Activated CD4-positive, alpha-beta T cell treated with anti-CD3 and anti-CD28 coated beads, Interleukin-2, amount 50 U/mL, for 4 hours (primary cell): ENCODE measurements at places on chromosomes 2 and 18.

DNA sequence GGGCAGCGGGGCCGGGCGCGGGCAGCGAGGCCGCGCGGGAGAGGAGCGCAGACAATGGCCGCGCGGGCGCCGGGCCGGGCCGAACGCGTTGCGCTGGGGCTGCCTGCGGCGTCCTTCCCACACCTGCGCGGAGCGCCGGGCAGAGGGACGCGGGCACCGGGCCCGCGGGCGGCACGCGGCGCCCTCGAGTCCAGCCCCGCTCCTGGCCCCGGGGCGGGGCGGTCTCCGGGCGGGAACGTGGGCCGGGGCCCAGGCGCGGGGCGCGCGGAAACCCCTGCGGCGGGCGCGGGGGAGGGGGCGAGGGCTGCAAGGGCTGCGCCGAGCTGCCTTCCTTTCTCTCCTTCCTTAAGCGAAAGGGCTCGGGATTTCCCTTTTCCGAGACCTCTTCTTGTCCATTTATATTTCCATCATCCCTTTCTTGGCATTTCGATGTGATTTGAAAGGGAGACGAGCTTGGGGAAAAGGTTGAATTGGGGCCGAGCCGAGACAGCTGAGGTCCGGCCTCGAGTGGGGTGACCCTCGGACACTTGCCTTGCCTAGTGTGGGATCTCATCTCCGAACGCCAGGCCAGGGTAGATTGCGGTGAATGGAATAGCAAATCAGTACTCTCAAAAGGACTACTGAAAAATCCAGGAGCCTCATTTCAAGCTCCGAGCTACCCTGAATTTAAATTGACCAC lies 676 bp downstream of the KLHL23 start:
- no peak for DNase-seq

GRCh38 chr2:49343638-49344037 lies 189.3 kb upstream of the FSHR start:
- DNase-seq: no peak

DNA sequence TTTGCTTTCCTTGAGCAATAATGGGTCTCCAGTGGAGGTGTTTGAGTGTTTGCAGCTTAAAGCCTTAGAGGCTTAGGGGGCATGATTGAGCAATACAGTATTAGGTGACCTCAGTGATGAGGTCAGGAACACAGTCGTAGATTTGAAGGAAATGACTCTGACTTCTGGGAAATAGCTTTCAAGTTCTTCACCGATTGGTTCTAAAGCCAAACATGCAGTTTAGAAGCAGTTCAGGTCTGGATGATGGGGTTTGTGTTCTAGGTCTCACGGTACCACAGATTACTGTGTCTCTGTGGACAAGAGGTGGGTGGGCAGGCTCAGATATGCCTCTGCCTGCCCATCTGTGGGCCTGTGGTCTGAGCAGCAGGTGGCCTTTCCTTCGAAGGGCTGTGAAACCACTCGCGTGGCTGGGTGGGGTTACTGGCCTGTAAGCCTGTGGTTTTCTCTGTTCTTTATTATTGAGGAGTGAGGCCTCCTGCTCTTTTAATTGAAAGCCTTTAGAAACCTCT lies 7.8 kb downstream of the MTHFD2 start:
- no peak for DNase-seq

DNA sequence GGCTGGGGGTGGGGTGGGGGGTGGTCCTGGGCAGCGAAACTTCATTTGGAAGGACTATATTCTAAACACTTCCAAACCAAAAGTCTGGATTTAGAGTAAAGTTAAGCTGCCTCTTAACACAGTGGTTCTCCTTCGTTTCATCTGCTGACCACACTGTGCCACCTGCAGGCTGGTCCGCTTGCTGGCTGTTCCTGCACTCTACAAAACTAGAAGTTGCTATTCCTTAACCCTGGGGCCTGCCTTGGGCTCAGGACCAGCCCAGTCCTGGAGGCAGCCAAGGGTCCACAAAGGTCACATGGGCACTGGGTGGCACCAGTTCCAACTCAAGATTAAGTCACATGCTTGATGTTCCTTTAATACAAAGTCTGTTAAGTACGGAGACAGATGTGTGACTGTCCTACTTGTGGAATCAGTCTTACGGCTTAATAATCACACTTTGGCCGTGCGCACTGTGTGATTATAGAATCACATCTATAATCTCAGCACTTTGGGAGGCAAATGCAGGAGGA lies 195.4 kb downstream of the FAM210A start:
- DNase-seq: no peak

- no peak for DNase-seq
Observed at GRCh38 chr2:66919286-66919685, 477.8 kb upstream of the ETAA1 start.
